Sciatic nerve (tissue), 2 donors: ENCODE measurements at places on chromosomes 13 and 19.
A peak's percentile ranks its signal among the peaks of the same experiment; 100 is the strongest.

GRCh38 chr13:28306325-28306724 is 168.0 kb downstream of the PAN3 start:
- DNase-seq, result no peak

DNA sequence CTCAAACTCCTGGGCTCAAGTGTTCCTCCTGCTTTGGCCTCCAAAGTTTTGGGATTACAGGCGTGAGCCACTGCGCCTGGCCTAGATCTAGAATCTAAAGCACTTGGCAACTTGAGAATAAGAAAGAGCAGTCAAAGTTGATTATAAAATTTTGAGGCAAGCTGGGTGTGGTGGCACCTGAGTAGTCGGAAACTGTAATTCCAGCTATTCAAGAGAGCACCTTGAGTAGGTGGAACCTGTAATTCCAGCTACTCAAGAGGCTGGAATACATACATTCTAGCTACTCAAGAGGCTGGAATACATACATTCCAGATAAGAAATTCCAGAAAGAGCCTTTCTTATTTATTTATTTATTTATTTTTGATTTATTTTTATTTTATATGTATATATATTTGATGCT is 8.3 kb upstream of the NAA16 start:
- DNase-seq, result no peak

DNA sequence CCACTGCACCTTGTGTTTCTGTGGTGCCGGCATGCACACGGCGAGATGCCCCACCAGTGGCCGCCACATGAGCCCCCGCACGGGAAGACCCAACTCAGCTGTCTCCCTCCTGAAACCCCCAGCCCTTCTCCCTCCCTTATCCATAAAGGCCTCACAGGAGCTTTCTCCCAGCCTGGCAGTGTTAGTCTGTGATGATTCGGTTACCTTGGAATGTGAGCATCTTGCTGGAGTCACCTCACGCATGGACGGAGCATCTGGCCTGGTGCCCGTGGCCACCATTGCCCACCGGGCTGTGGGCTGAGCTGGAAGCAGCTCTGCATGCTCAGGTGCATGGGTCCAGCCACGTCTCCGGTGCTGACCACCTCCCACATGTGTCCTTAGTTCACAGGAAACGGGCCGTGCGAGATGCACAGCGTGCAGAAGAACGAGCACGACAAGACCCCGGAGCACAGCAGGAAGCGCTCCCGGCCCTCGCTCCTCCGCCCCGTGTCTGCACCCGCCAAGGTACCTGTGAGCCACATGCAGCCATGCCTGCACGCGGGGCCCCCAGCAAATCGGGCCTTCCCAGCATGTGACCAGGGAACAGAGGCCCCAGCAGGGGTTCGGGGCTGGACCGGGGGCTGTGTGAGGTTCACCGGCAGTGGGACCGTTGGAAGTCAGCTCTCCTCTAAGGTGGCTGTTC is 22.0 kb downstream of the SIN3B start:
- DNase-seq, result no peak

- DNase-seq, result no peak
Measured at GRCh38 chr13:93708308-93709075, 481.9 kb downstream of the GPC6 start.

- DNase-seq, result no peak
Measured at GRCh38 chr19:18895824-18896341, at the start of gene CERS1. Gene CERS1, minus strand, starts transcription at chr19:18896158. Its CDS starts 86 bp downstream, at chr19:18896072.

DNA sequence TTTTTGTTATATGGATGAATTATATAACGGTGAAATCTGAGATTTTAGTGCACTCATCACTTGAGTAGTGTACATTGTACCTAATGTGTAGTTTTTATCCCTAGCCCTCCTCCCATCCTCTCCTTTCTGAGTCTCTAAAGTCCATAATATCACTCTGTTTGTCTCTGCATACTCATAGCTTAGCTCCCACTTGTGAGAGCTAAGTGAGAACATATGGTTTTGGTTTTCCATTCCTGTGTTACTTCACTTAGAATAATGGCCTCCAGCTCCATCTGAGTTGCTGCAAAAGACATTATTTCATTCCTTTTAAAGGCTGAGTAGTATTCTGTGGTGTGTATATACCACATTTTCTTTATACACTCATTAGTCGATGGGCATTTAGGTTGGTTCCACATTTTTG is 94.0 kb downstream of the SLC10A2 start:
- no peak for DNase-seq

GRCh38 chr19:42403586-42403985 is 13.5 kb upstream of the CNFN start:
- no peak for DNase-seq

GRCh38 chr19:39918183-39918651 is 16.2 kb downstream of the FCGBP start:
- no peak for DNase-seq

- no peak for DNase-seq
Measured at GRCh38 chr19:5993648-5994358, 15.9 kb upstream of the RANBP3 start.

DNA sequence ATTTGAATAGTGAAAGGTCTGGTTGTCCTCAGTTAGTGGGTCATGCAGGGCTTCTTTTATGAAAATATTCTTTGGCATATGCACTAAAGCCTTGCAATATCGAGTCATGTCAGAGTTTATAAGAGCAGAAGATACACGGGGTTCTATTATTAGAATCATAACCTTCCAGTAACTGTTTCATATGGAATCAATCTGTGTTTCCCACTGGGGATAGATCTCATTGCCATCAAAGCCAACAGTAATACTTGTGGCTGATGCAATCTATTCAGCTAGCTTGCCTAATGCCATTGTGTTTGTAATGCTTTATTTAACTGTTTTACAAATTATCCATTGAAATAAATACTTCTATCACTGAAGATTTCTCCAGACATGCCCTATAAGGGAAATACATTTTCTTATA is 746.9 kb upstream of the PCDH9 start:
- no peak for DNase-seq

- DNase-seq, result no peak
Measured at GRCh38 chr13:40228990-40229389, 437.5 kb downstream of the FOXO1 start.

DNA sequence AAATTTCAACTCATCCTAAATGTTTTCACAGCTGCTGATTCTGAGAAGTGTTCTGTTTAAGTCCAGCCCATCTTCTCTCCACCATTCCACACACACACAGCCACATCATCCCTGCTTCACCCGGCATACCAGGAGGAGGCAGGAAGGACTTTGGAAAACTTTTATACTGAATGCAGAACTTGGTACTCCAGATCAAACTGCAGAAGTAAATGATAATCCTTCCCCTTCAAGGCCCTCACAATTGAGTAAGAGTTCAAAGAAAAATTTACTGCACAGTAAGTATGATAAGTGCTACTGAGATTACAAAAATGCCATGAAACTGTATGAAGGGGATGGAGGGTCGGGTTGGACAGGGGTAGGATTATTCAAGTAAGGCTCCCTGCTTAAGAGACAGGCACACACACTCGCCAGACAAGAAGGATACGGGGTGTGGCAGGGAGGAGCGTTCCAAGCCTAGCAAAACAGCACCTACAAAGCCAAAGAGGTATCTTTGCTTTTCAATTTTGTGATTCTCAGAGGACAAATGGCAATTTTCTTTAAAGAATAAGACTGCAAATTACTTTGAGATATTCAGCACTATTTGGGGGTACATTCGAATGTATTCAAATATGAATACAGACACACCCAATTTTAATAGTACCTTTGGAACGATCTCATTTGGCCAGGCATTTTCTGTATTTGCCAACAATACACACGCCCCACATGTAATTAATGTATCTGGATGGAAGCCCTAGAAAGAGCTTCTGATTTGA is 2.5 kb downstream of the USP12 start:
- DNase-seq, result no peak

GRCh38 chr19:42140125-42140754 is 8.0 kb upstream of the POU2F2 start:
- peak; percentile 72 for DNase-seq

- peak; percentile 70 for DNase-seq
Measured at GRCh38 chr13:22278336-22278929, 607.6 kb downstream of the FGF9 start.

- DNase-seq, result no peak
Measured at GRCh38 chr19:8250596-8250995, 41.4 kb downstream of the CERS4 start.

DNA sequence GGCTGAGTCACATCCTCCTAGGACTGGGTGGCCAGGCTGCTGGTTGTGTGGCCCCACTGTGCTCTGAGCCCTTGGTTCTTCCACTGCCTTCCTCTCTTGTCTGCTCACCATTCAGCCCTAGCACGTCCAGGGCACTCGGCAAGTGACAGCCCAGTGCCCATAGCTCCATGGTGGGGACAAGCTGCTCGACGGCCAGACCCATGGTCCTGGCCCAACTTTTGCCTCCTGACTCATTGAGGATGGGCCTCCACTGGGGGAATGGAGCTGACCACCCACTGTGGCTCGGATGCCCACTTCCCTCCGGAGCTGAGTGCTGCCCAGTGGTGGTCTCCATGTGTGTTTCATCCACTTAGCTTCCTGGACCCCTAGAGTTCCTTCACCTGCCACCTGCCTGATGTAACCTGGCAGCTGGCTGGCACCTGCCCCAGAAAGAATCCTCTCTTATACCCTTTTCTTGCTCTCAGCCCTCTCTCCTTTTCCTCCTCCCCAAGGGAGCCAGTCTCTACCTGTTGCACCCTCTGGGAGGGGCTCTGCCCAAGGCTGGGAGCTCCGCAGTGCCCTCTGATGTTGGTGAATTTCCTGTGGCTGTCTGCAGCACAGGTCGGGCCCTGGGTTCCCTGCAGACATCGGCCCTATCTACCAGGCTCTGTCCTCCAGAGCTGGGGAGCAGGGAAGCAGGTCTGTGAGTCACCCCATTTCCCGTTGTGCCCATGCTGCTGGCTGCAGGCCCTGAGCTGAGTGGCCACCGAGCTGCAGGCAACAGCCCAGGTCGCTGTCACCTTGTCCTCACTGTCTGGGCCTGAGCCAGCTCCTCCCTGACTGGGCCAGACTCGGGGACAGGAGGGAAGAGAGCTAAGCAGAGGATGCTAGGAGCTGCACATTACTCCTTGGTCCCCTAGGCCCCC is 7.4 kb downstream of the CHST8 start:
- DNase-seq, result no peak

GRCh38 chr13:98475522-98475921 is 101.4 kb downstream of the STK24 start:
- peak; percentile 53 for DNase-seq

- no peak for DNase-seq
Measured at GRCh38 chr19:31804668-31805067, 455.4 kb upstream of the TSHZ3 start.
